HCT116 (cell line): ENCODE measurements at places on chromosomes 4 and X.
A peak's percentile ranks its signal among the peaks of the same experiment; 100 is the strongest.

GRCh38 chr4:44326741-44327140 is 121.9 kb downstream of the KCTD8 start:
- DNase-seq, result no peak

GRCh38 chr4:122873821-122874593 is 47.4 kb downstream of the FGF2 start:
- no peak for DNase-seq

DNA sequence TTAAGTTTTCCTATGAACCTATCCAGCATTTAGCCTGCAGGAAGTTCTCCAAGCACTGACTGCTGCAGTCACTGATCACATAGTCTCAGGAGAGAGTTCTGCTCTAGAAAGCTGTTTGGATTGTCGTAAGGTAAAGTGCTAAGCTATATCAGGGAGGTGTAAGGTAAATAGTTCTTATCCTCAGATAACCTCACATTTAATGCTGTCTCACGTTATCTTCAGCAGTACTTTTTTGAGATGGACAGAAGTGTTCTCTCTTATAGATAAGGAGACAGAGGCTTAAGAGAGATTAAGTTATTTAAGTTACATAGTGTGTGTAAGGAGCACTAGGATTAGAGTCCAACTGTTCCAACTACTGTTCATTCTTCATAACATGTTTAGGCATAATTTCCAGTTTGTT is 77.9 kb downstream of the STIM2 start:
- DNase-seq, result no peak

- DNase-seq, result no peak
Observed at GRCh38 chr4:53478671-53479456, 101.4 kb downstream of the FIP1L1 start.

GRCh38 chr4:126627255-126627654 is 1005.5 kb upstream of the INTU start:
- peak; percentile 8 for DNase-seq

GRCh38 chrX:153681175-153681574 is 6.6 kb upstream of the SLC6A8 start:
- DNase-seq, result no peak

GRCh38 chr4:56261027-56261426 is 126.3 kb downstream of the AASDH start:
- DNase-seq, result no peak

GRCh38 chr4:45741897-45742296 is 382.0 kb downstream of the GABRG1 start:
- DNase-seq, result no peak

- no peak for DNase-seq
Observed at GRCh38 chr4:101647710-101648034, 142.9 kb upstream of the BANK1 start.

GRCh38 chr4:159273141-159273438 is 170.2 kb downstream of the RAPGEF2 start:
- no peak for DNase-seq

DNA sequence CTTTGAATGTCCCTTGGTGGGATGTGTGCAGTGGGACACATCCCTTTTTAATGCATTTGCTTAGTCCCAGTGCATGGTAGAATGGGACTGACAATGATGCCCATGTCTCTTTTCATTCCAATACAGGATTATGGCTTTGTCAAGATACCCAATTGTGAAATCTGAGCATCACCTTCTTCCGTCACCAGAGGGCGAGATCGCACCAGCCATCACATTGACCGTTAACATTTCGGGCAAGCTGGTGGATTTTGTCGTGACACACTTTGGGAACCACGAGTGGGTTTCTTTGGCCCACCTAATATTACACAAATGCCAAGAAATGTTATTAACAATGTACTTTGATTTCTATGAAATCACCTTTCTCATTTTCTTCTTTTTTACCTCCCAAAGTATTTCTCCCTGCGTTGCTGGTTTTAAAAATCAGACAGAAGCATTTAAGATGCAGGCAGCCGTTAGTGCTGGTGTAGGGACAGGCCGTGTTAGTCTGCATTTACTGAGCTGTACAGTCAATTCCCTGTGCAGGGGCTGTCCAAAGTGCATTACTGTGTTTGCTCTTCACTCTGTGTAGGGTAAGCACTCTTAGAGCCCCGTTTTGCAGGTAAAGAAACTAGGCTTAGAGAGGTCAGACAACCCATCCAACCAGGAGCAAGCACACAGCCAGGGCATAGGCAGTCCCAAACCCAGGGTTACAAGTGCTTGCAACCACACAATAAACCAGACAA is 46.5 kb downstream of the CWH43 start:
- peak; percentile 6 for DNase-seq

DNA sequence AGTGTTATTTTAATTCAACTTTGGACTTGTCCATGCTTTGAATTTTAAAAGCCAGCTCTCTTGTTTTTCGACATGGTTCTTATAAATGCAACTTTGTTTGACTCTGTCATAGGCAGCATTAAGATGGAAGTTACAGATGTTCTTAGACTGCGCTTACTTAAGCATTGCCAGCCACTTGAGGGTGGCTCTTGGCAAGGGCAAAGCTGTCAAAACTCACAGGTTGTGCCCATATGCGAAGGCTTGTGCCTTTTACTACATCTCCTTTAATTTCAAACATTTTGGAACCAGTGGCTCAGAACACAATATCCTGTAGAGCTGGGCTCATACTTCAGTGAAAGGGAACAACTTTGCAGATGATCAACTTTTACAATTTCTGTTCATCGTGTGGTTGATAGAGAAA is 135.5 kb downstream of the TRAM1L1 start:
- no peak for DNase-seq

DNA sequence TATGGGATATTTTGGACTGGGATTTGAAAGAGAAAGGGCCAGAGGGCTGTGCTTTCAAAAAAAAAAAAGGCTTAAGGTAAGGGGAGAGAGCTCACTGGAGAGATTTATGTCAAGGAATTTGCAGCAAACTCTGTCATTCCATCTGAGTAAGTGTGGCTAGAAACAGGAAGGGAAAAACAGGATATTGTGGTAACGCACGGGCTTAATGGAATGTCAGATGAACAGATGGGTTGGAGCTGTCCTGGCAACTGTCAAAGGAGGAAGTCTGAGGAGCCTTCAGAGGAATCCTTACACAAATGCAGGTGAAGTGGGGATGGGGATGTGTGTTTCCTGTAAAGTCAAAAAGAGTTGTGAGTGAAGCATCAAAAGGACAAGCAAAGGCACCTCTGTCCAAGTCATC is 15.1 kb upstream of the NKX3-2 start:
- DNase-seq, result no peak

DNA sequence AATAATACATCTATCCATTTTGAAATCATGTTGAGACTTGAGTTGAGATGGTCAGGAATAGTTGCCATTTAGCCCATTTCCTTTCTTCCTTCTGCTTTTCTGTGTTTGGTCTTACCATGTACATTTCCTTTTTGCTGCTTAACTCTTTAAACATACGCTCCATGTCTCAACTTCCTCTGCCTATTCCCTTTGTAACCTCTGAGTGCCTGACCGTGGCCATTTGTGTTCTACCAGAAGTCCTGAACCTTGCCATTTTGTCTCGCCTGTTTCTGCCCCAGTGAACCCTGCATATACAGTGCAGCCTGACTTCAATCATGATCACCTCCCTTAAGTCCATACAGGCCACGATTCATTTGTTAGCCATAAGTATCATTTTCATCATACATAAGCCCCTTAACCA is 169.0 kb downstream of the RAPGEF2 start:
- DNase-seq, result no peak

GRCh38 chrX:153516073-153516472 is 1.4 kb upstream of the ATP2B3 start:
- no peak for DNase-seq

- DNase-seq, result peak; percentile 51
Observed at GRCh38 chr4:84578540-84579402, 4.2 kb upstream of the CDS1 start.

DNA sequence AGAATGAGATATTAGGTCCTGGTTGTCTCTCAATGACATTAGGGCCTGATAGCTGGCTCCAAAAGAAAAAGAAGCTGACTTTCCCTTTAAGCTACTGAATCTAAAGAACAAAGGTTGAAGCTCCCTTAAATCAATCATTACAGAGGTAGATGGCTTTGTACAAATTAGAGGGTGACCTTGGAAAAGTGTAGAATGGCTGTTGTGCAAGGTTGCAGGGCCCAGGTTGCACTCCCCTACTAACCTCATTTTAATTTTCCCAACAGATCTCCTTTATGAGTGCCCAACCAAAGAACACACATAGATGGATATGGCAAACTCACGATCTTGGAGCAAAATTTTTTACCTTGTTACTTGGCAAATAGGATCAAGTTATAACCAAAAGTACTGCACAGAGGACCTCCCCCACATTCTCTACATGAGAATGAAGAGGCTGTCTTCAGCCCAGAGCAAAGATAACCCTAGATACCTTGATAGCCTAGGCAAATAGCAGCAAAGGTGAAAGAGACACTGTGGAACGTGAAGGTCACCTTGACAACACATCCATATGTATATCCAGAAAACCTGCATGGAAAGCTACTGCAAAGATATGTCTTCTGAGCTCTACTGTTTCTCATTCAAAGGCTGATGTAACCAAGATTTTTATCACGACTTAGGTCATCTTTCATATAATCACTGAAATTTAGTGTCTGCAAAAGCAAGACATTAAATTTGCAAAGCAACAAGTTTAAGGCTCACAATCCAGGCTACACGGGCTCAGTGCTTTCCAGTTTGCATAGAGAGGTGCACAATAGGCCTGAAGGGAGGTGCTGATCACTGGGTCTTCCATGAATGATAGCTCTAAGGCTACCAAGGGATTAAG is 23.0 kb downstream of the KLB start:
- DNase-seq, result no peak

- DNase-seq, result peak; percentile 0
Observed at GRCh38 chrX:3651277-3651676, 62.2 kb downstream of the PRKX start.

- DNase-seq, result no peak
Observed at GRCh38 chr4:182939680-182940079, 22.5 kb upstream of the DCTD start.

DNA sequence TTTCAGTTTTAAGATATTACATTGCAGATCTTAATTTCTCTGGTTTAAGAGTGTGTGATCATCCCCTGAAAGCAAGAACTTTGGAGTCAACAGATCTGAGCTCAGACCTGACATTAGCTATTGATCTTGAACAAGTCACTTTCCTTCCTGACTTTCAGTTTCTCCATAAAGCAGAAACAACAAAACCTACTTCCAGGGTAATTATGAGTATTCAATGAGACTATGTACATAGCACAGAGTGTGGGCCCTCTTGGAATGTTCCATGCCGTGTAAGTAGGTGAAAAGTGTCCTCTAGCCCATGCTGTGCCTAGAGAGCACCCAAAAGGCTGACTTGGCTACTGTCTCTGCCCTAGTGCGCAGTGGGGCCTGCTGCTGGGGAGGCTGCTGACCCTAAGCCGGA is 188.0 kb upstream of the RPL34 start:
- no peak for DNase-seq

- DNase-seq, result no peak
Observed at GRCh38 chr4:24805566-24805965, 10.2 kb downstream of the SOD3 start.

GRCh38 chrX:15143050-15143824 is 126.6 kb downstream of the ASB9 start:
- DNase-seq, result peak; percentile 34

DNA sequence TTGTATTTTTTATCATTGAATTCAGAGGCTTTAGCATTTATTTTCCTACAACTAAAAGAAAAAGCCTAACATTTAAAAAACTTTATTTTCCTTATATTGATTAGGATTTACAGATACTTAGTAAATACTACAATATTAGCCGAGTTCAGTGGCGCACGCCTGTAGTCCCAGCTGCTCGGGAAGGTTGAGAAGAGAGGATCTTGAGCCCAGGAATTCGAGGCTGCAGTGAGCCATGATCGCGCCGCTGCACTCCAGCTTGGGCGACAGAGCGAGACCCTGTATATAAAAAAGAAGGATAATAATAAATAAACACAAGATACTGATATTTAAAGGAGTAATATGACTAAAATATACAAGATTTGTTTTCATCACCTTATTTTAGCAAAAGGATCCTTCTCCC is 681 bp upstream of the UPF3B start:
- no peak for DNase-seq

DNA sequence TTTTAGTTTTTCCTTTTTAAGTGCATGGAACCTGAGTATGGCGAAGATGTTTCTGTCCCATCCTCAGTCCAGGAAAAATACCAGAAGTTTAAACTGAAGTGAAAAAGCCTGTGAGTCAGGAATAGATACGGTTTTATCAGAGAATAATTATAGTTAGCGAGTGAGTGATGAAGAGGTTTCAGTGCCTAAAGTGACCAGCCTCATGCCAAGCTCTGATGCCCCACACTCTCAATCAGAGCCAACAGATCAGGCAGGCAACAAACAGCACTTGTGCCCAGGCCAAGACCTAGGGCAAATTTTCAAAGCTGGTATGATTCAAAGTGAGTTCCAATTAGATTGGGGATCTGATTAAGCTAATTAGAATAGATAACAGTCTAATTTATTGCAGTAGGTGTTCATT is 212.8 kb upstream of the NRK start:
- DNase-seq, result no peak

DNA sequence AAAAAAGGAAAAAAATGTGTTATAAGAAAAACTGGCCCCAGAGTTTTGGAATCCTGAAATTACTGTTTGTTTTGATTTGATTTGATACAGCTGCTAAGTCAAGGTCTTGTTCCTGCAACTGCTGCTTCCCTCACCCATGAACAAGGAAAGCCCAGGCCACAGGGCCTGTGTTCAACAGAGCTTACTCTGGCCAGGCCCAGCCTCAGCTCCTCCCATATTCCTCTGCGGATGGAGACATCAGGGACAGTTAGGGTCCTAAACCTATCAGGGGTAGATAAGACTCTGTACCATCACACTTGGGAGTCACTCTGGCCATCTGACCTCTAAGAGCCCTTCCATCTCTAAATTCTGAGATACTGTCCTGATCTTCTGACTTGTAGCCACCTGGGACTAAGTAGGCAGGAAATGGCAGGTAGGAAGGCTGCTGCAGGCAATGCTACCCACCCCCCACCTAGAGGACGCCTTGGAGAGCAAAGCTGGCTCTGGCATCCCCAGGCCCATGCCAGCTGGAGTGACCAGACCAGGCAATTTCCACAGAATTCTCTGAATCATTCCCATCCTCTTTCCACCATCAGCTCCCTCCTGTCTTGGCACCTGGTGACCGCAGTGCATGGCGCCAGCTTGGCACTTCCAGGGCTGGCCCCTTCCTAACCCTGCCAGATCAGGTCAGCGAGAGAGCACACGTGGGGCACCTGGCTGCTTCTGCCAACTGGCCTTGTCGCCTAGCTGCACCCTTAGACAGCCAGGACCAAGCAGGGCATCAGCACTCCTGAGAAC is 58.0 kb upstream of the TMEM33 start:
- DNase-seq, result no peak

DNA sequence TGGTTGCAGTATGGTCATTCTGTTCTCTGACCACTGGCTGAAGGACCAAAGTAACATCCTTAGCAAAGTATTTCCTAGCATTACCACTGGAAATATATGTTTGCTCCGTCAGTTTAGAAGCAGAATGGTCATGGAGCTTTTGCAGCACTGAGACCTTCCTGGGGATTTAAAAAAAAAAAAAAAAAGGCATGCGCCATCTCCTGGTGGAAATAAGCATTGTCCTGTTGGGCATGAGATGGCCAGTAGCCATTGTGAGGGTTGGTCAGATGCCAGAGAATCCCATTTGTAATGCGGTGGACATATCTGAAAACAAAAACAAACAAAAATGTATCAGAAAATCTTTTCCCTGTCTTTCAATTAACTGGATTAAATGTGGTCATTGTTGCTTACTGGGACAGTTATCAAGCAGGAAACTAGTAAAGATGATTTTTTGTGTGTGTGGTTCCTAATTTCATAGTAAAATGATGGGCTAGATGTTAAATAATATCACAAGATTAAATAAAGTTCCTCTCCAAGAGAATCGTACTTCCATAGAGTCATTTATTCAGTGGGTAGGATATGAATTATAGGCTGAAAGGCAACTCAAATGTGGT is 139.6 kb downstream of the SOWAHB start:
- DNase-seq, result peak; percentile 42
